GM13976 (cell line): ENCODE measurements at places on chromosomes 5 and 9.
A peak's percentile ranks its signal among the peaks of the same experiment; 100 is the strongest.

GRCh38 chr5:158869854-158870253 lies 229.9 kb downstream of the EBF1 start:
- DNase-seq, result no peak

DNA sequence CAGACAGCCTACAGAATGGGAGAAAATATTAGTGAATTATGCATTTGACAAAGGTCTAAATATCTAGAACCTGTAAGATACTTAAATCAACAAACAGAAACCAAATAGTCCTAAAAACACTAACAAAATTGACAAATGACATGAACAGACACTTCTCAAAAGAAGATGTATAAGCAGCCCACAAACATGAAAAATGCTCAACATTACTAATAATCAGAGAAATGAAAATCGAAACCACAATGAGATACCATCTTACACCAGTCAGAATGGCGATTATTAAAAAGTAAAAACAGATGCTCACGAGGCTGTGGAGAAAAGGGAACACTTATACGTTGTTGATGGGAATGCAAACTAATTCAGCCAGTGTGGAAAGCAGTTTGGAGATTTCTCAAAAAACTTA lies 1186.8 kb downstream of the DTWD2 start:
- no peak for DNase-seq

DNA sequence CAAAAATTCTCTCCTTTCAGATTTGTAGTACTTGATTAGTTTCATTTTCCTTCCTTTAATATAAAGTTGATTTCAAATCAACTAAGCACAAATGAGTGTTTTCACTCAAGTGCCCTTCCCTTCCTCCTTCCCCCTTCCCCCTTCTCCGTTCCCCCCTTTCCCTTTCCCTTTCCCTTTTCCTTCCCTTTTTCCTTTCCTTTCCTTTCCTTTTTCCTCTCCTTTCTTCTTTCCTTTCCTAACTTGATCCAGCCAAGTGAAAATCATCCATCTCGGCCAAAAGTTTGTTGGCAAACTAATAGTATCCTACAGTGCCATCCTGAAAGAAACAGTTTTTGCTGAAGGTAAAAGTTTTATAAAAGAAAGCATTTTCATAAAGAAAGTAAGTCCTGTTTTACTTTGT lies 85.3 kb upstream of the CD180 start:
- DNase-seq, result no peak

DNA sequence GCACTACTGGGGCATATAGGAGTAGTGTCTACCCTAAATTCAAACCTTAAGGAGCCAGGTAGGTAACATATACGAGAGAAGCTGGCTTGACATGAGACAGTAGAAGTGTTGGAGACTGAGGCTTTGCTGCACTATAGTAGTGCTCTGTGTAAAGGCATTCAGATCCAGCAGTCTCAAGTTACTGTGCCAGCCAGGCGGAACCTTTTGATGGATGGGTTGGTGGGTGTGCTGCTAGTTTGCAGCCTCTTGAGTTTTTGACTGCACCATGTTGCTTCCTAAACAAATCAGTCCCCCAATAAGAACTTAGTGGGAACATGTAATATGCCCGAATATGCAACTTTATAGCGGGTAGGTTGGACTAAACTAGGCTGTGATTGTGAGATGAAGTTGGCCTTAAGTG lies 1.5 kb downstream of the CLTA start:
- no peak for DNase-seq

- DNase-seq, result no peak
Observed at GRCh38 chr5:143600396-143601075, 197.1 kb upstream of the NR3C1 start.

DNA sequence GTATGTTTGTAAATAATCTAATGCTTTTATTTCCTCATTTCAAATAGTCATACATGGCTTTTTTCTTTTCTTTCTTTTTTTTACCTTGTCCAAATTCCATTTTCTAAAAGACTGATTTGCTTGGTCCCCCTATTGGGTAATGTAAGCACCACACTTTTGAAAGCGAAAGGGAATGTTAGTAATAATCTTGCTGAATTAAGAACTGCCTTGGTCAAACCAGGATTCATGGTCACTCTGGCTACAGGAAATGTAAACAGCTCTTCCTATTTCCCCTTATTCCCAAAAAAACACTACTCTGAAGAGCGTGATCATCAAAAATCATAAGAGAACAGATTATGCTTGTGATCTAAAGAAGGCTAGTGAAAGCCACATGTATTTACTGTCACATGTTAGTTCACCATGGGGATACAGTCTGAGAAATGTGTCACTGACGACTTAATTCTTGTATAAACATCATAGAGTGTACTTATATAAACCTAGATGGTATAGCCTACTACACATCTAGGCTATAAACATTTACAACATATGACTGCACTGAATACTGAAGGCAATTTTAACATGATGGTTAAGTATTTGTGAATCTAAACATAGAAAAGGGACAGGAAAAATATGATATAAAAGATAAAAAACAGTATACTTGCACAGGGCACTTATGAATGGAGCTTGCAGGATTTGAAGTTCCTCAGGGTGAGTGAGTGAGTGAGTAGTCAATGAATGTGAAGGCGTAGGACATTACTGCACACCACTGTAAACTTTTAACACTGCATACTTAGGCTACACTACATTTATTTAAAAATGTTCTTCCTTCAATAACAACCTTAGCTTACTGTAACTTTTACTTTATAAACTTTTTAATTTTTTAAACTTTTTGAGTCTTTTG lies 75.3 kb downstream of the HMGCR start:
- DNase-seq, result no peak

DNA sequence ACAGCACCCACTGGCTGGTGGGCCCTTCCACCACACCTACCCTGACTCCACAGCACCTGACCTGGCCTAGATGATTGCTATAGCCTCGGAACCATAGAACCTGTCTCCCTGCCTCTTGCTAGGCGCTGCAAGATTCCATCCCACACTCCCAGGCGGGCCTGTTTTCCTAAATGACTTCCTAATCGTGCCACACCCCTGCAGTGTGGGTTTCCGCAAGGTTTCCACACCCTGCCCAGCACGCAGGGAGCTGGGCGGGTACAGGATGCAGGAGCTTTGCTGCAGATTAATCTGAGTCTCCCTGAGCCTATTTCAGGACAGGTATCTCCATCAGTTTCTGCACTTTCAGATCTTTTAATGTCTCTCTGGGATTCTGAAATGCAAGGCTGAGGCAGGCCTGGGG lies 62.9 kb downstream of the SHB start:
- DNase-seq, result no peak

DNA sequence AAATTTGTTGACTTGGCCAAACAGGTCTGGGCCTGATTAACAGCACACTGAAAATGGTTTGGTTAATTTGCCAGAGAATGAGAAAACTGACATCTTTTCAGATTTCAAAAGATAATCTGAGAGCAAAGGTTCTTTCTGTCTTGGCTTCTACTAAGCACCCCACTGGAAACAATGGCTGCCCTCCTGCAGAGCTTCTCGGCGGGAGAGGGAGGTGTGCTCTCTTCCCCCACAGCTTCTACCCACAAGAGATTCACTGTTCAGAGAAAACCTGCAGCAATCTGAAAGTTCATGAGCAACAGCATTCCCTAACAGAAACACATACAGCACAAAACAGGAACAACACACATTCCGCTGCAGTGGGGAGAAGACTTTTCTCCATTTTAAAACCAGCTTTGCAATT lies 3.0 kb downstream of the DNAH5 start:
- DNase-seq, result no peak

- no peak for DNase-seq
Observed at GRCh38 chr5:74649421-74649973, 9.0 kb upstream of the ENC1 start.

DNA sequence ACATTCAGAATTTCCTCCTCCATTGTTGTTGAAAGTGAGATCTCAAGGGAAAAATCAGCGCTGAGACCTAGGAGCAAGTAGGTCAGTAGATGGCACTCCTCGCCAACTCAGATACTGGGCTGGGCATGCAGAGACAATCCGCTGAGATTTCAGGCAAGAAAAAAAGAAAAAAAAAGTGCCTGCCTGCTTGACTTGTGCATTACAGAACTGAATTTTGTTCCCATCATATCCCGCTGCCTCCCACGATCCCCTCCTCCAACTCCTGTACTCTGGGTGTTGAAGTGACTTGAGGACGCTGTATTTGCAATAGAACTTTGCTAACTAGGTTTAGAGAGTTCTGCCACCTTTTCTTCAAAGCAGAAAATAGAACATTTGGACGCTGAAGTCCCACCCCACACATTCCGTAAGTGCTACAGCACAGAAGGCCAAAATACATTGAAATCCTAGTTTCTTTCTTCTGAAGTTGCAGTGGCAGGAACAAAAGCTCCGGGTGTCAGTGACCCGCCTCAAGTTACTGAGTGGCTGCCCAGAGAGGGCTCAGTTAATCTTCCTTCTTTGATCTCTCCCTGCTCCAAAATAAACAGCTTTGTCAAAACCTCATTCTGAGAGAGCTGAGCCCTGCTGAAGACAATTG lies 265.8 kb downstream of the MLLT3 start:
- peak; percentile 58 for DNase-seq

DNA sequence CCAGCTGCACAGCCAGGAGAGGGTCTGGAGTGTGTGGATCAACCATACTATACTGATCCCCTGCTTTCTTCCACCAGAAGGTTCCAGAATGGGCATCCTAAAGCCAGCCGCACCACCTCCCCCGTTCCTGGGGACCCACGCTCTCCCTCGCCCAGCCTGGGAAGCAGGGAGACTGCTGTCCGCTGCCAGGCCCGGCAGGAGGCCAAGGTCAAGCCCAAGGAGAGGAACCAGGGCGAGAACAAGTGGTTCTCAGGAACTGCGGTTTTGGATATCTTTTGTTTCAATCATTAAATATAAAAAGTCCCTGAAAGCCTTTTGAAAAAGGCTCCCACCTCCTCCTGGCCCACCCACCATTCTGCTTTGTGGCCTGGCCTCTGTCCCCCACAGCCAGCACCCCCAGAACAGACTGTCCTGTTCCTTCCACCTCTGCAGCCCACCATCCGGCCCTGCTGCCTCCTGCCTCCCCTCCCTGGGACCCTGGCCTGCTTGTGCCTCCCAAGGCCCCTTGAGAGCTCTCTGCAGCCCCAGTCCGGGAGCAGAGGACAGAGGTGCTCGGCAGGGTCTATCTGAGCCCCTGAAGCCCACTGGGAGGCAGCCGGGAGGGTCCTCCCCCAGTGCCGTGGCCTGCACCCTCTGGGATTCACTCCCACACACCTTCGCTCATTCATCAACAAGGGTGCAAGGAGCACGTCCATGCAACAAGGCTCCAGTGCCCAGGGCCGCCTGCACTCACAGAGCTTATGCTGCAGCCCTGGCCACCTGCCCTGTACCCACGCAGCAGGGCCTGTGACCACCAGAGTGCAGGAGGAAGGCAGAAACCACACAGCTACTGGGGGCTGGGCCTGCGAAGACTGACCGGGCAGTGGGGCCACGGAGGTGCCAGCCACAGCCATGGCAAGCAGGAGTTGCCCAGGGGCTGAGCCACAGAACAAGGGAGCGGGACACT lies 614 bp upstream of the LCN6 start:
- no peak for DNase-seq

DNA sequence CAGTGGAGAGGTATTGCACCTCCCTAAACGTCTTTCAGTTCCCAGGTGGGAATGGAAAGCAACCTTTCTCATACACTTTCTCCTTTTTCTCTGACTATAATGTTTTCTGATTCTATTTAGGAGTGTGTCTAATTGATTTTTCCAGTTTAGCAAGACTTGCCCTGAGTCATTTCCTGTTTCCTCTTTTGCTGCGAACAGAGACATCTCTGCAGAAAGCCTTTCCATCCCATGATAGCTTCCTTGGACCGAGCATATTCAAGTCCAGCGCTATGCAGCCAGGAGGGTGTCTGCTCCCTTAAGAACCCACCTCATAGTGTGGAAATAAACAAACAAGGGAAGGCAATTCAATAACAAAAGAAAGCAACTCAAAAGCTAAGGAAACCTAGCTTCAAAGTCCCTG lies 60.0 kb upstream of the CDH6 start:
- no peak for DNase-seq

DNA sequence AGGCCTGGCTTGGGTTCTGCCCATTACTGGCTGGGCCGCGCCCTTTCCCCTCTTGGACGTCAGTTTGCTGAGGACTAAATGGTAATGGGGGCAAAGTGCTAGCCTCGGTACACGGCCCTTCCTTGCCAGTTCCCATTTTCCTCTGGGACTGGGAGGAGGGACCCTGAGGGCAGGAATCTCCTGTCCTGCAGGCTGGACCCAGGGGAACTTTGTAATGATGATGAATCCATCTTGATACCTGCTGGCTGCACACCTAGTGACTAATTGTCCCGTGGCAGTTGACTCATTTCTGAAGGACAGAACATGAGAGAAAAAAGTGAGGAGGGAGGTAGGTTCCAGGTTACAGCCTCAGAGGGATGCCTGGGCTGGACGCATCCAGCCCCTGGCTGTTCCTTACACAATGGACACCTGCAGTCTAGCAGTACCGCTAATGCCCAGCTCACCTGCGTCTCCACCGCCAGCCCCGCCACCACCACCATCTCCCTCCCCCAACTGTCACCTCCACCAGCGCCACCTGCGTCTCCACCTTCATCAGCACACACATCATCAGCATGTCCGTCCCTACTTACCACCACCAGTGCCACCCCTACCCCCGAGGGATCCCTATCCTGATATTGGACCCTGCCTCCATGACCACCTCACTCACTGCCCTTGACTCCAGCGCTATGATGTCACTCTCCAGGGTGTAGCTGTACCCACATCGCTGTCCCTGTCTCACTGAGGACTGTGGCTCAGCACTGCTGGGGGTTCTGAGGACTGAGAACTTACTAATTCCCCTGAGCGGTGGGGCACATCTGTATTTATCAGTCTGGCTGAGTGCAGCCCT lies 4.3 kb downstream of the CDHR2 start:
- DNase-seq, result no peak

DNA sequence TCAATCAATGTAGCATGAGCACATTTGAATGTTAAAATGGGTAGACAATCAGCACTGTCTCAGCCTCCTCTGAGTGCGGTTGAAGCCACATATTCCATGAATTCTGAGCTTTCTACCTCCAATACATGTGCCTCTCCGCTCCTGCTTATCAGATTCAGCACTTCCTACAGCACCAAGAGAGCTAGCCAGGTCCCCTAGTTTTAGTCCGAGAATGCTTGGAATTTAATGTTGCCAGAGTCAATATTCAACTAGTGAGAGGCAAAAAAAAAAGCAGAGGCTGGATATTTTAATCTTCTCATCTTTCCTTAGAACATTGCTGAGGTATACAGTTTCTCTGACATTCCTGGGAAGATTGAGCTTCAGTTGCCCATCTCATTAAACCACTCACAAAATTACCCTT lies 1979.1 kb upstream of the CDH9 start:
- DNase-seq, result no peak

GRCh38 chr9:27367175-27367798 lies 70.3 kb upstream of the EQTN start:
- peak; percentile 38 for DNase-seq
